ENCODE measurements at places on chromosomes 6 and 20.

DNA sequence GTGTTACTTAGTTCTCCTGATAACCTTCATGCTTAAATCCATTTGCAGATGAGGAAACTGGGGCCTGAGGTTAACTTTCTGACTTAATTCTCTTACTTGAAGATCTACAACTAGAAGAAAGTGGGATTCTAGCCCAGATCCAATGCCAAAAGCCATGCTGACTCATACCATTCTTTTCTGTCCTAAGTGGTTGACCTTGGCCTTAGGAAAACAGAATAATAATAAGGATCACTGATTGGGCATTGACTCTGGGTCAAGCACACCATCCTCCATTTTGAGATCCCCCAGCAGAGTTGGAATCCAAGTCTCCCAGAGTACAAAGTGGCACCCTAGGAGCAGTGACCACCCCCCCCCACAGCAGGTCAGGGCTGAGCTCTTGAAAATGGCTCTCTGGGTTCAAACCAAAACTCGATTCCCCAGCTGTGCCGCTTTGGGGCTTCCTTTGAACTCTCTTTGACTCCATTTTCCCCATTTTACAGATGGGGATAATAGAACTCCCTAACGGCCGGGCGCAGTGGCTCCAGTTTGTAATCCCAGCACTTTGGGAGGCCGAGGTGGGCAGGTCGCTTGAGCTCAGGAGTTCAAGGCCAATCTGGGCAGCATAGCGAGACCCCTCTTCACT, 12.8 kb upstream of the ZNF217 start:
- DNase-seq = peak; percentile 34

GRCh38 chr6:135909737-135910387, 58.4 kb downstream of the PDE7B start:
- DNase-seq = no peak

GRCh38 chr20:50848341-50848808, 53.5 kb downstream of the BCAS4 start:
- DNase-seq = no peak

DNA sequence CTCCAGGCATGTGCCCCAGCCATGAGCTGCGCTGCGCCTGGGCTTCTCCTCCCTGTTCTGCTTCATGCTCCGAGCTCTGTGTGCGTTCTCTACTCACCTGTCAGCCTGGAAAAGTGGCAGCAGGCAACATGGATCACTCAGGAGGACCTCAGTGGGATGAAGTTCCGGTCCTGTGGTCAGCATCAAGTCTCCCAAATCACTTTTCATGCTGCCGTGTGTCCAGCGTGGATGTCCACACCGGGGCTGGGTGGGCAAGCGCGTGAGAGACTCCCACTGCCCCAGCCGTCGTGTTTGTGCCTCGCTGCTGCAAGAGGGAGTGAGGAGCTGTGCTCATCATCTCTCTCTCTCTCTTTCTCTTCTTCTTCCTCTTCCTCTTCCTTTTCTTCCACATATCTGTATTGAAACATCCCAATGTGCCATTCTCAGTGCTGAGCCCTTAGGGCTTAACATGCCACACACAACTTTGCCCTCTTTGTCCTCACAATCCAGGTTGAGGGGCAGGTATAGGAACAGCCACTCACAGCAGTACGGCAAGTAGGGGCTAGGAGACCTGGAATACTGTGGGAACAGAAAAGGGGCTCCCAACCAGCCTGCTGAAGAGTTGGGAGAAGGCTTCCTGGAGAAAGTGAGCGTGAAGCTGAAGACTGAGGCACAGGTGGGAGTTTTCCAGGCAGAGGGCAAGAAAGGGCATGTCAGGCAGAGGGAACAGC, 3.8 kb upstream of the PDYN start:
- no peak for DNase-seq

GRCh38 chr20:59781226-59781625, 152.2 kb downstream of the SYCP2 start:
- DNase-seq = no peak

DNA sequence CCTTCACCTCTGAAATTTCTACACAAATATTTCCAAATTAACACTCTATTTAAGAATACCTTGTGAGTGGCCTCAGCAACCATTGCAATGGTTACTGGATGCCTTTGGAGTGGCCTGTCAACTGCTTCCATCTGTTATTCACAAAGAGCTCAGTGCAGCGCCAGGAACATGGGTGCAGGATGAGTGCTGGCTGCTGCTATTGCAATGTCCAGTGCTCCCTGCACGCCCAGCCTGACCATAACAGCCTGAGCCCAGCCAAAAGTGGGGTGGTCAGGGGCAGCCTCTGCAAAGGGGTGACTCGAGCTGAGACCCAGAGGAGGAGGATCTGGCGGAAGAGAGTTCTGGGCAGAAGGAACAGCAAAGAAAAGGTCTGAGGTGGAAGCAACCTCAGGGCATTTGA, 18.4 kb downstream of the CASS4 start:
- DNase-seq = no peak

- no peak for DNase-seq
These were observed 4.8 kb downstream of the SLC2A12 start for GRCh38 chr6:134047673-134048072.
